Memory B cell (primary cell): ENCODE measurements at places on chromosomes 13 and 19.

DNA sequence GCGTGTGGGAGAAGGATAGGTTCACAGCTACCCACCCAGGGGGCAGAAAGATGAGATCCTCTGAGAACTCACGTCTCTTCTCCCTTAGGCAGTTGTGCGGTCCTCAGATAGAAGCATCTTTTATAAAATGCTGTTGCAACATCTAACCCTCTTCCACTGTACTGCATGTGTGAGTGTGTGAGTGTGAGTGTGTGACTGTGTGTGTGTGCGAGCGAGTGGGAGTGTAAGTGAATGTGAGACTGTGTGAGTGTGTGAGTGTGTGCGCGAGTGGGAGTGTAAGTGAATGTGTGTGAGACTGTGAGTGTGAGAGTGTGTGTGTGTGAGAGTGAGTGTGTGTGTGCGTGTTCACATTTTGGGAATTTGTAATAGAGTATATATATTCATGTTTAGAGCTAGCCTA is 55.6 kb upstream of the F7 start:
- H3K4me1 ChIP-seq, result no peaks in the 10 kb centered on the region
- no peak overlapping the region for H3K4me3 ChIP-seq
- no peak for DNase-seq
- peaks cover 6% of the 10 kb centered on the region for H3K36me3 ChIP-seq
- no peak overlapping the region for H3K27ac ChIP-seq
- H3K27me3 ChIP-seq, result peaks cover 6% of the 10 kb centered on the region

GRCh38 chr19:4624733-4625362 is 14.5 kb upstream of the TNFAIP8L1 start:
- no peak overlapping the region for H3K27ac ChIP-seq
- peaks cover 16% of the 10 kb centered on the region for H3K27me3 ChIP-seq
- DNase-seq, result no peak
- no peaks in the 10 kb centered on the region for H3K4me1 ChIP-seq
- H3K36me3 ChIP-seq, result no peaks in the 10 kb centered on the region

DNA sequence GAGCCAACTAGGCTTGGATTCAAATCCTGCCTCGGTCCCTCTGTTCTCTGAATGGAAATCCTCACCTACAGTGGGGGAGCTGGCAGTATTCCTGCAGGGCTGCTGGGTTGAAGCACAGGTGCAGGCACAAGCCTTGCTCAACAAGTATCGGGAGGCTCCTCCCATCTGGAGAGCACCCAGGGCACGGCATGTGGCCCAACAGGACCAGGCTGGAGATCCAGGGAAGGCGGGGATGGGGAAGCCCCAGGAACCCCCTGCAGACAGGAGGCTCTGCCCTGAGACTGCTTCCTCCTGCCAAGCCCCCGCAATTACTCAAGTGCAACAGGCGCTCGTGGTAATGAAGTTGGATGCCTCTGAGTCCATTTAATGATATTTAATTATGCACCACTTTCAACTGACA is 128.0 kb upstream of the VSTM2B start:
- no peaks in the 10 kb centered on the region for H3K36me3 ChIP-seq
- no peaks in the 10 kb centered on the region for H3K4me1 ChIP-seq
- H3K4me3 ChIP-seq, result no peak overlapping the region
- DNase-seq, result no peak

DNA sequence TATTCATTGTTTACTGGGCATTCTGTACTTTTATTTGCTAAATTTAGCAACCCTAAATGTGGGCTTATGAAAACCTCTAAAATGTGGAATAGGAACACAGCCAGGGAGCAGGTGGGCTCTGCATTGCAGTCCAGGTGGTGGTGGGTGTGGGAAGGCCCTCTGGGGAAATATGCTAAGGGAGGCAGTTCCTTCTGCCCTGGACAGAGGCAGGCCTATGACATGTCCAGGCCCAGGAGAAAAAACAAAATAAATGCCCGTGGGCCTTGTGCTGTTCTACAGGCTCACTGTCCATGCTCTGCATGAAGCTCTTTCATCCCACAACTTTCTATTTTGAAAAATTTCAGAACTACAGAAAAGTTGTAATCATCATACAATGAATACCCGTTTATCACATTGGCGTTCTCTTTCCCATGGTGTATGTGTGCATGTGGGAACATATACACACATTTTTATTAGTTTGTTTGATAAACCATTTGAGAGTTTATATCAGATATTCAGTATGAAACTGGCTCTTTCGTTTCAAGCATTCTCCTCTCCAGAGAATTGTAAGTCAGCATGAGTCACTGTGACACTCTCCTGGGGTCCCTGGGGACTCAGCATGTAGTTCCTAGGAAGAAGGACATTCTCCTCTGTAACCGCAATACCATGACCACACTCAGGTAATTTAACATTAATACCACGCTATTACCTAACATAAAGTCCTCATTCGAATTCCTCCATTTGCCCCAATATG is 505.3 kb downstream of the COG6 start:
- no peaks in the 10 kb centered on the region for H3K36me3 ChIP-seq
- peaks cover 1% of the 10 kb centered on the region for H3K27me3 ChIP-seq
- H3K27ac ChIP-seq, result no peak overlapping the region
- no peak for DNase-seq
- H3K4me3 ChIP-seq, result no peak overlapping the region
- peaks cover 12% of the 10 kb centered on the region for H3K4me1 ChIP-seq

- H3K27me3 ChIP-seq, result no peaks in the 10 kb centered on the region
- H3K36me3 ChIP-seq, result peaks cover 8% of the 10 kb centered on the region
- no peak overlapping the region for H3K4me3 ChIP-seq
- no peak for DNase-seq
Measured at GRCh38 chr13:75651013-75651412, 14.9 kb downstream of the LMO7 start.

GRCh38 chr19:14830702-14831101 is 4.3 kb downstream of the OR7A5 start:
- no peak overlapping the region for H3K27ac ChIP-seq
- no peak overlapping the region for H3K4me3 ChIP-seq
- H3K36me3 ChIP-seq, result no peaks in the 10 kb centered on the region
- peaks cover 12% of the 10 kb centered on the region for H3K27me3 ChIP-seq
- H3K4me1 ChIP-seq, result peaks cover 8% of the 10 kb centered on the region
- no peak for DNase-seq

GRCh38 chr19:19329126-19329525 is 8.5 kb downstream of the MAU2 start:
- H3K4me3 ChIP-seq, result peak overlapping the region; percentile 81
- H3K36me3 ChIP-seq, result peaks cover 19% of the 10 kb centered on the region
- peaks cover 20% of the 10 kb centered on the region for H3K4me1 ChIP-seq
- H3K27ac ChIP-seq, result peak overlapping the region; percentile 93

DNA sequence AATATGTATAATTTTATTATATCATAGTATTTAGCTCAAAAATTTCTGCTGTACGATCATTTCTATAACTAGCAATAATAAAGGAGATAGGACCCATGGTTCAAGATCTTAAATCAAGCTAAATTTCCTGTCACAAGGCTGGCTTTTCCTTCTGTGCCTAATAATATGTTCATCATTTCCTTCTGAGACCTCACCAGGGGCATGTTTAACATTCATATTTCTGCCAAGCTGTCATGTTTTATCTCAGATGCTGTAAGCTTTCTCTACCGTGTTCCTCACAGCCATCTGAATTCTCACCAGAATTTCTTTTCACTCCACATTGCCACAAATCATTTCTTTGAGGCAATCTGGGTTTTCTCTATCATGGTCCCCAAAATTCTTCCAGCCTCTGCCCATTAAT is 482.3 kb upstream of the SGCG start:
- no peak overlapping the region for H3K27ac ChIP-seq
- H3K4me1 ChIP-seq, result no peaks in the 10 kb centered on the region
- H3K4me3 ChIP-seq, result no peak overlapping the region
- DNase-seq, result no peak
- no peaks in the 10 kb centered on the region for H3K36me3 ChIP-seq

GRCh38 chr19:12639901-12640613 is 26.5 kb downstream of the MAN2B1 start:
- peaks cover 14% of the 10 kb centered on the region for H3K4me1 ChIP-seq
- peaks cover 3% of the 10 kb centered on the region for H3K36me3 ChIP-seq

GRCh38 chr19:35915443-35915842 is 7.3 kb upstream of the TYROBP start:
- DNase-seq, result no peak
- H3K4me3 ChIP-seq, result no peak overlapping the region
- peaks cover 11% of the 10 kb centered on the region for H3K4me1 ChIP-seq
- no peak overlapping the region for H3K27ac ChIP-seq
- no peaks in the 10 kb centered on the region for H3K27me3 ChIP-seq

DNA sequence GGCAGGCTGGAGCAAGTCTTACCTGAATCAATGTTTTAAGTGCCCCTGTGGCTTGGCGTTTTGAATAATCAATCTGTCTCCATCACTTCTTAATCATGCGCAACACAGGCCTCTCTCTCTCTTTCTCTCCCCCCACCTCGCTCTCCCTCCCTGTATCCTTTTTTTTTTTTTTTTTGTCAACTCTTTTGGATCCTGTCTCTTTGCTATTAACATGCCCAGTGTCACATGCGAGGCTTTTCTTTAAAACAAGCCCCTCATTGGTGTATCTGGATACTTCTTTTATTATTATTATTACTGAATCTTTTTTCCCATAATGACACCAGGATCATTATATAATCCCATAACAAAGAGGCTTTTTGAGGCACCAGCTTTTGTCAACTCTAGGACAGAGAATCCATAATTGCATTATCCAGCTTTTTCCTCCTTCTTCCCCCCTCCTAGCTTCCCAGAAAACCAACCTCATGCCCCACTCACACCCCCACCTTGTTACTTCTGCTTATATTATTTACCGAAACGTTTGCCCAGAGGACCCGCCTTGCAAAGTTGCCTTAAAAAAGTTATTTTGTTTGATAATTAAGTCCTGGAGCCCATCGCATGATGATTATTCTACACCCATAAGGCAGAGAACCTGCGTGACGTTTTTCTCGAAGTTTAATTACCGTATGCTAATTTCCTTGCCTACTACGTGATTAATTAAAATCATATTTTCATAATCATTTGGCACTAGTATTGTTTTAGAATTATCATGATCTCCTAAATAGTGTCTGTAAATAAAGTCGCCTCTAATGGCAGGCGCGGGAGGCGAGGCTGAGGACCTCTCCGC is 148.1 kb upstream of the ZNF536 start:
- peaks cover 17% of the 10 kb centered on the region for H3K4me1 ChIP-seq
- no peak overlapping the region for H3K27ac ChIP-seq
- H3K27me3 ChIP-seq, result peaks cover 37% of the 10 kb centered on the region
- H3K36me3 ChIP-seq, result peaks cover 6% of the 10 kb centered on the region
- DNase-seq, result no peak

DNA sequence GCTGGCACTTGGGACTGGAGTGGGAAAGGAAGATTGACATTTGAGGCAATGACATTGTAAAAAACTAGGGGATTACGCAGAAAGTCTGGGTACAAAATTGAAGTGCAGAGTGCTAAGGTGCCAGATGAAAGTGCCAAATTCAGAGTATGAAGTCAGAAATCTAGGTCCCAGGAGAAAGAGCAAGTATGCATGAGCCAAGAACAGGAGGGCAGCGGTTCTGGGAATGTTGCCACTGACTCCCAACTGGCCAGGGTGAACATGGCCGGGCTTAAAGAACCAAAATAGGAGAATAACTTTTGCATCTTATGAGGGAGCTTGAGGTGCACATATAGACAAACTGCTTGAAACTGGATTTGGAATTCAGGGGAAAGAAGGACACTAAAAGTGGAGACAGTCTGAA is 495.8 kb upstream of the KLF12 start:
- no peak overlapping the region for H3K27ac ChIP-seq
- H3K4me3 ChIP-seq, result no peak overlapping the region
- H3K4me1 ChIP-seq, result no peaks in the 10 kb centered on the region
- H3K27me3 ChIP-seq, result peaks cover 5% of the 10 kb centered on the region

GRCh38 chr19:31271306-31271911 is 77.8 kb downstream of the TSHZ3 start:
- H3K4me1 ChIP-seq, result no peaks in the 10 kb centered on the region
- DNase-seq, result no peak
- H3K36me3 ChIP-seq, result no peaks in the 10 kb centered on the region

GRCh38 chr13:34152409-34152808 is 334.5 kb downstream of the RFC3 start:
- H3K4me3 ChIP-seq, result no peak overlapping the region
- H3K36me3 ChIP-seq, result no peaks in the 10 kb centered on the region
- H3K4me1 ChIP-seq, result peaks cover 2% of the 10 kb centered on the region
- peaks cover 2% of the 10 kb centered on the region for H3K27me3 ChIP-seq

DNA sequence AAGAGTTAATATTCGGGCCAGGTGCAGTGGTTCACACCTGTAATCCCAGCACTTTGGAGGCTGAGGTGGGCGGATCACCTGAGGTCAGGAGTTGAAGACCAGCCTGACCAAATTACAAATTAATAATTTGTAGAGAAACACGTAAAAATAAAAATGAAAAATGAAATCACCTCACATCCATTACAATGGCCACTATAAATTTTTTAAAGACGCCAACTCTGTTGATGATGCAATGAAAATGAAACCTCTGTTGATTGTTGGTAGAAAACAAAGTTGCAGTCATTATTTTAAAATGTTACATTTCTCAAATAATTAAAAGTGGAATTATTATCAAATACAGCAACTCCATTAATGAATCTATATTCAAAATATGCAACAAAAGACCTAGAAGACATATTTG is 26.8 kb downstream of the ZNF100 start:
- H3K4me3 ChIP-seq, result no peak overlapping the region
- no peaks in the 10 kb centered on the region for H3K27me3 ChIP-seq
- DNase-seq, result no peak
- H3K4me1 ChIP-seq, result no peaks in the 10 kb centered on the region
- H3K36me3 ChIP-seq, result peaks cover 52% of the 10 kb centered on the region
- H3K27ac ChIP-seq, result no peak overlapping the region

DNA sequence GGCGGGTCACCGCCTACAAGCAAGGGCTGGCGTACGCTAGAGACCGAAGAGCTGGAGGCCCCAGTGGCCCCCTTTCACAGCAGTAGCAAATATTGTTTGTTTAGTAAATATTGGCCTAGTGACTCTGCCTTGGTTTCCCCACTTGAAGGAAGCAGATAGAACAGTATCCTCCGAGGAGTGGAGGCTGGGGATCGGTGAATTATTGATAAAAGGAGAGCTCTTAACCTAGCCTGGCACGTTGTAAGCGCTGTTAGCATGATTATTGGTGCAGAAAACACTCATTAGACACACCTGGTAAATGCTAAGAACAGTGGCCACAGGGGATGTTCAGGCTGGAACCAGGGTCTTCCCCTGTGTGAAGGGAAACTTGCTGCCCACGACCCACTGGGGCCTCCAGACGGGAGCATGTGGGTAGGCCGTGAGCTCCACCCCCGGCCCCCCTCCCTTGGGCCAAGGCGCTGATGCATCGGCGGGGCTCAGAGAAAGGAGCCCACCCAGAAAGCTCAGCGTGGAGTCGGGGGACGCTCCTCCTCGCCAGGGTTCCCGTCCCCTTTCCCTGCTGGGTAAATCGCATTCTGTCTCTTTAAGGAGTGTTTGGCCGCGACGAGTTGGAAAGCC is 2.3 kb downstream of the IER2 start:
- peak overlapping the region; percentile 84 for H3K4me3 ChIP-seq
- H3K36me3 ChIP-seq, result peaks cover 13% of the 10 kb centered on the region
- H3K27ac ChIP-seq, result peak overlapping the region; percentile 96
